ENCODE measurements at places on chromosomes 7 and 10.

DNA sequence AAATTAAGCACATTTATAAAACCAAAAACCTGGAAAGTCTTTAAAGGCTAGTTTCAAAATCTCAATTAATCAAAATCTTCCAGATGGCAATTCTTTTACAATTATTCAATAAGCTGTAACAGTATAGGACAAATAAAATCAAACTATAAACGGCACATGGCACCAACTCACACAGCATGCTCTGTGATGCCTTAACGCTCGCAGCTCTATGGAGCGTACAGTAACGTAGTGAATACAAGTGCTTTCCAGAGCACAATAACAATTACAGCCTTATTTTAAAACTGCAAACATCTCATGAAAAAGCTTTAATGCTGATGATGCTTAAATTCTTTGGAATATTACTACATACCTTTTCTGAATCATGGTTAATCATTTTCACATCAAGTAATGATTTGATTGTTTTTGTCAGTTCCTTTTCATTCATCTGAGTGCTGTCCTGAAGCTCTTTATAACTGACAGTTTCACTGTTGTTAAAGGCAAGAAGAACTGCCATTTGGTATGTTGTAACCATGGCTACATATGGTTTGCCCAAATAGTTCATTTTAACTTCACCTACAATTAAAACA is 74.2 kb downstream of the CUL2 start:
- DNase-seq, result no peak

GRCh38 chr7:70492625-70493024 is 639.3 kb upstream of the GALNT17 start:
- DNase-seq, result no peak

GRCh38 chr7:16875861-16876260 is 5.9 kb downstream of the AGR3 start:
- no peak for DNase-seq

DNA sequence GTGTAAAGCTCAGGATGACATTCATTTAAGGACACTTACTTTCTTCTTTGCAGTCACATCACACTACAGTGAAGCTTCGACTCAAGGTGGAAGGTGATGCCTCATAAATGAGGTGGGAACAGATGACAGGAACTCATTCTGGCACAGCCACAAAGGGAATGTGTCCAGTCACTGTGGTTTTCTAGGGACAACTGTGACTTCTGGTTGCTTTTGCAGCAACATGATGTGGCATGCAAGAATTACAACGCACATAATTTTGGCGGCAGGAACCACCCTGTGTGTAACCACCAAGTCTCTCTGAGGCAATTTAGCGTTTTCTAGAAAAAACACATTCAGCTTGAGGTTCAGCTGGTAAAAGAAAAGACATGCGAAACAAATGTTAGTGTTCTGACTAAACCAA is 32.0 kb upstream of the FERD3L start:
- no peak for DNase-seq

- DNase-seq, result no peak
Observed at GRCh38 chr10:124104011-124104627, 10.7 kb upstream of the CHST15 start.

DNA sequence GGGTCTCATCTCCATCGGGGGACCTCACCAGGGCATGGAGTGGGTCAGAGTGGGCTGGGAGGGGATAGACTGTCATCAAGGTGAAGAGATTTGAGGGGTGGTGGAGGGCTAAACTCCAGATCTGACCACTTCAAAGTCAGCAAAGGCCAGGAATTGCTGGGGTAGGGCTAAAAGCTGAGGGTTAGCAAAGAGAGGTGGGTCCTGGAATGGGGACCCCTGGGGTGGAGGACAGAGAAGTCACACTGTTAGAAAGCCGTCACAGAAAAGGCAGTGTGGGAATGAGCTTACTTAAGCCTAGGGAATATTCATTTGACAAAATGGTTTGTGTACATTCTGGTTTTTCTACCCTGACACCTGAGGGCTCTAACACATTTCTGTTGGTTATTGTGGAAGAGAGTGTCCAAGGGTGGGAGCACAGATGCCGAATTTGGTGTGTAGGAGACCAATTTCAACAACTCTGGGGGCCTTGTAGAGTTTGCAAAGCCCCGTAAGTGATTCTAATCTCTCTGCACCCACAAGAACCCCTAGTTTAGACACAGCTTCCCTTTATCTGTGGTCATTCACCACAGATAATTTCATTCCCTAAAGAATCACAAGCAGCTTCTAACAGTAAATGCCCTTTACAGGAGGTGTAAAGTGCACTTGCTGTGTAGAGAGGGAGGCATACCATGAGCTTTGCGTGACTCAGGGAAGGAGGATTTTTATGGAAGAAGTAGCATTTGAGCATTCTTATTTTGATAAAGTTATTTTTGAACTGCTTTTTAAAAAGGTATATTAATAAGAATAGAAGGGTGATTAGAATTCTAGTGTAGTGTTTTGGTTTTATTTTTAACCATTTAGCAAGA is 6.4 kb downstream of the FBH1 start:
- no peak for DNase-seq
